ENCODE measurements at places on chromosomes 3 and 15.

- DNase-seq = no peak
These were observed 36.9 kb downstream of the NTRK3 start for GRCh38 chr15:88219623-88220022.

DNA sequence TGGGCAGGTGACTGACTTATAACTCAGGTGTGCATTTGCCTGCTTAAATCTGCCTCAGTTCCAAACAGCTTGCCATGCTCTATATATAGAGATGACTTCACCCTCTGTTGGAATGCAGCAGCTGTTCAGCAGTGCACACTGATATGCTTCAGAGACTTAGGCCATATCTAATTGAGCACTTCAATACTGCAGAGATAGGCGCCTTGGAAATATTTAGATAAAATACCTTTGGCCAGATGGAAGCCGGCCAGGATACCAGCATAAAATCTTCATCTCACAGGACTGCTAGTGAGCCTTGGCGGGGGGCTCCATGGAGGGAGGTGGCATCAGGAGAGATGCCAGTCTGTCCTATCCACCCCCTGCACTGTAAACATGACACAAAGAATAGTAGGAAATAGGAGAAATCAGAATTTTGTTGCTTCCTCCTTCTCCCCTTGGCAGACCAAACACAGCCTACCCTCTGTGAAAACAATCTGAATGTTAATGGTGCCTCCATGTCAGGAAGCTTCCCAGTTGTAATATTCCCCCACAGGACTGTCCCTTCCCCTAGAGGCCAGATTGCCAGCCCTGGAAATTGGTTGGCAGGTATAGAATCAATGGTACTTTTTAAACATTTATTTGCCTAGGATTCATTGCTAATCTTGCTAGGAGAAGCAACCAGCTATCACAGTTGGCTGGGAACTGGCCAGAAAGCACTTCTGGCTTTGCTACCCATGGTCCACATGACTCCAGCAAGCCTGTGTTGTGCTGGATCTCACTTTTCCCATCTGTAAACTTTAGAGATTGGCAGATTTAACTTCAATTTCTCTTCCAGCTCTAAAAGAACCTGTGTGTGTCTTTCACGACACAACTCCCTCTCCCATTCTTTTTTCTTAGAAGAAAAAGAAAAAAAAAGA, 215.5 kb upstream of the KCNMB2 start:
- no peak for DNase-seq

DNA sequence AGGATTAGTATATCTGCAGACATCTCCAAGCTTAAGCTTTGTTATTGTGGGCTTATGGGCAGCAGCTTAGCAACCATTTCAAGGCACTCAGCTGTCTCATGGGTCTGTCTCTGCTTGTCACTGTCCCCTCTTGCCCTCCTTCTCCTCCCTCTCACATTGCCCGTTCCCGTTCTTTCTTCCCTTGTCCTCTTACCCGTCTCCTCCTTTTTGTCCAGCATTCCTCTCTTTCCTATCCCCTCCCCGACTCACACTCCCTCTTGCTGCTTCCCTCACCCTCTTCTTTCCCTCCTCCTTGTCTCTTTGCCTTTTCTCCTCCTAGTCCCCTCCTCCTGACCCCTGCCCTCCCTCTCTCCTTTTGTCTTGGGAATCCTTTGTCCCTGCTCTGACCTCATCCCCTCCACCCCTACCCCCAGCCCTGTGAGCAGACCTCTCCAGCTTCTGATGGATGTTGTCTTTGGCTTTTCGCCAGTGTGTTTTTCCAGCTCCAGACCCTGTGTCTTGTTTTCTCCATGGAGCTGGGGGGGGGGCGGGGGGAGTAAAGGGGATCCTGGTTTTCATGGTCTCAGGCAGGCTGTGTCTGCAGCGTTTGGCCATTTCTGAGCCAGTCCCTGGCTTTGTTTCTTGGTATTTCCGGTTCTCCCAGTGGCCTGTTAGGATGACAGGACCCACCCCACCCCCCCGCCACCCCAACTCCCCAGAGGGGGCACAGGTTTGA, 47.9 kb upstream of the TRAK1 start:
- DNase-seq = peak; percentile 53

GRCh38 chr3:175020101-175020500, 161.0 kb downstream of the NAALADL2 start:
- no peak for DNase-seq

GRCh38 chr3:148450819-148451218, 246.9 kb upstream of the AGTR1 start:
- no peak for DNase-seq

DNA sequence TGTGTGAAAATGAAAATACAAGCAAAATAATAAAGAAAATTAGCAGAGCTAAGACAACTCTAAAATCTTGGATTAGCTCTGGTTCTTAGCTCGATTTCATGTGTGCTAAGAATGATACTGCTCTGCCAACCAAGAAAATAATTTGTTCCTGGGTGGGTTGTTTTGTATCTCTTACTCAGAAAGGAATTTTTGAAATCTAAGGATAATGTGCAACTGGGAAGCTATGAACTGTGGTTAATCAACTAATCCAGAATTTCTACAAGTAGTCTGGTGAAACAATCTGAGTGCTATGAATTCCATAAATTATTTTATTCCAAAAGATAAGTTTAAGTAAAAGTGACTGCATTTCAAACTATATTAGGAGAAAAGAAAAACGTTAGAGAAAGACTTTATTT, 92.0 kb downstream of the TFDP2 start:
- no peak for DNase-seq

GRCh38 chr3:129348734-129349133, 70.1 kb downstream of the HMCES start:
- DNase-seq = no peak

DNA sequence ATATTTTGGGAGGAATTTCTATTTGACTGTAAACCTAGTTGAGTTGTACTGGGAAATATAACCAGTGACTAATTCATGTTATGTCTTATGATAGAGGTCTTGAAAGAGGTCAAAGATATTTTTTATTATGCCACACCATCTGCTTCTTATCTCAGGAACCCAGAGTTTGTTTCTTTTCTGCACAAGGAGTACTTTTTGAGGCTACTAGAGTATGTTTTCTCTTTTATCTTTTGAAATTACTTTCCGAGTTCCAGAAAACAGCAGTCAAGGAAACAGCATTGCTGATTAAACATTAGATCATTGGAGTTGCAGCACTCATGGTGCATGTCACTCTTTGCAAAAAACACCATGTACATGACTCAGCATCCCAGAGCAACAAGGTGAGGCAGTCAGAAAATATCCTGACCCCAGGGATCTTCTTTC, 645.8 kb upstream of the NR2F2 start:
- DNase-seq = no peak

DNA sequence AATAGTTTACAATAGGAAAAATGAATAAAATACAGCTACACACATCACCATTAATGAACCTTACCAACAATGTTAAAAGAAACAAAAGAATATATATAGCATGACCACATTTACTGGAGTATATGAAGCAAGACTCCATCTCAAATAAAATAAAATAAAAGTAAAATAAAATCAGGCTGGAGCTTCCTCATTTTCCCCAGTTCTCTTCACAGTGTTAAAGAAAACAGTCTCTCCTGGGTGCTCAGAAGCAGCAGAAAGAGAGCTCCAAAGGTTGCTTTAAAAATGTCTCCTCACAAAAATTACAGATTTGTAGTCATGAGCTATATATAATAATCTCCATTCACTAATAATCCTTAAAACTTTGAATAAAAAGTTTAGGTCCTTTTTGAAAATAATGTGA, 48.8 kb downstream of the PIK3CB start:
- DNase-seq = no peak

DNA sequence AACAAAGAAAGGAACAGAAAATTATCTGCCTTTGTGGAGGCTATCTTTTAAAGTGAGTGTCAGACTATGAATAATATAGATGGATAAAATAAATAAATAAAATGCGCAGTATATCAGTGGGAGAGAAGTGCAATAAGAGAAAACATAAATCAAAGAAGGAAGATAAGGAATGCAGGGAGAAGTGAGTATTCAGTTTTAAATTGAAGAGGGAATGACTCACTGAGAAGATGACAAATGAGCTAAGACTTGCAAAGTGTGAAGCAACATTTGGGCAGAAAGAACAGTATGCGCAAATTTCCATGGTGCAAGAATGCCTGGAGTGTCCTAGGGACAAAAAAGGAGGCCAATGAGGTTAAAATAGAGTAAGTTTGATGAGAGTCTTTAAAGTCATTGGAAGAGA, 1300.1 kb upstream of the ALCAM start:
- no peak for DNase-seq

DNA sequence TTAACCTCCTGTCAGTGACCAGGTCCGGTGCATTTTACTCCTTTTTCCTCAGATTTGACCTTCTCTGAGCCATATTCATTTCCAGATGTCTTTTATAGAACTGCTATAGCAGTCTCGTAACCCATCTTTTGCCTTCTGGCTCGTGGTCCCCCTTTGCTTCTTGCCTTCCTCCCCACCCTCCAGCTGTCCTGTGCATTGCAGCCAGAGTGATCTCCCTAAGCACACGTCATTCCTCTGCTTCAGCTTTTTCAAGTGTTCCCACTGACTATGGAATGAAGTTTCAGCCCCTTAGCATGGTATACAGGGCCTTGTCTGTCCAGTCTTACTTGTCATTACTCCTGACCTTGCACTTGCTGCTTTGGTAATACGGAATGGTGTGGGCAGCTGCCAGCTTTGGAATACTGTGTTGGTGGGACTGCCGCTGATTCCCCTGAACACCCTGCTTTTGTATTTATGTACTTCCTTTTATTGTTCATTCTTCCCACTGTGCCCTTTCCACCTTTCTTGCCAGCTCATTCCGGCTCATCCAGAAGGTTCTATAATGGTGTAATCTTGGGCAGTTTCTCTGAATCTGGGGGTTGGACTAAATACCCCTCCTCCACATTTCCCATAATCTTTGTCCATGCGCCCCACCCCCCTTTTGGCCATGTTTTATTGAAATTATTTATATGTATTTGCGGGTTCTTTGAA, 38.9 kb downstream of the SLC25A26 start:
- no peak for DNase-seq

DNA sequence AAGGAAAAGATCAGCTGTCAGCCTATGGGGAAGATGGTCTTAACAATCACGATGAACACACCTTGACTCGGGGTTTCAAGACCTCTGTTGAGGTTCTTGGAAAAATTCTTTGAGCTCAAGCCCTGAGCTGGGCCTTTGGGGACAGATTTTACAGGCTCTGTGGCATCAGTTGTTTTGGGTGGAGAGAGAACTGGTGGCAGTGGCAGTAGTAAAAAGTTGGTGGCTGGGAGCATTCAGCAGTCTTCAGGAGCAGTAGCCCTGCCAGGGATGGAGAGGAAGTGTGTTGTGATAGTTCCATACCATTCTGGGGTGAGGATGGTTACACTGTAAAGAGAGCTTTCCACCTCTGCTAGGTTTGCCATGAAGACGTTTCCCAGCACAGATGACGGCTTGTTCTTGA, 4.9 kb upstream of the KY start:
- DNase-seq = no peak

DNA sequence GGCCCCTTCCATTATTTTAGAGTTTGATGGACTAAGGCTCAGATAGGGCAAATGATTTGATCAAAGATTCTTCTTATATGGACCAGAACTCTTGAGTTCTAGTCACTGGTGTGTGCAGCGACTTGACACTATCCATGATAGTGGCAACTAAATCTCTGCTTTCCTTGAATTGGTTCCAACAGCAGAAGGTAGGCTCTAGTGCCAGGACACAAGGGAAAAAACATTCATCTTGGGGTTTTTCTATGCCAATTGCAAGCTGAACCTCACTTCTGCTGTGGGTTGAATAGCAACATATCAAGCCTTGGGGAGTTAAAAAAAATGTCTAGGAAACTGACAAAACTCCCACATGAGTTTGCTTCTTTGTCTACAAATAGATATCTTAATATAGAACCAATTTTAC, 35.1 kb downstream of the CTXND1 start:
- DNase-seq = no peak
